ENCODE measurements at places on chromosomes 2 and 18.

DNA sequence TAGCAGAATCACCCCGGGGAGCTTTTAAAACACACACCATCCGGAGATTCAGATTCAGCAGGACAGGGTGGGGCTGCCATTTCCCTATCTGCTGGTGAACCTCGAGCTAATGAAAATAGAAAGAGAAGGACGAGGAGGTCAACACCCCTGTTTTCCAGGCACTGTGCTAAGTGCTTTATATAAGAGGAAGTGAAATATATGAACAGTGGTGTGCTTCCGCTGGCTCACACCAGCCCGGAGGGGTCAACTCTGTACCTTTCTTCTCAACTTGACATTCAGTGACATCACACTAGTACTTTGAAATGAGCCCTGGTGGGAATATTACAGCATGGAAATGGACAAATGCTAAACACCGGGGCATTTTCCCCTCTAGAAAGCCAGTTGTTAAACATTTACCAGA lies 108.3 kb upstream of the LTBP1 start:
- DNase-seq: no peak

DNA sequence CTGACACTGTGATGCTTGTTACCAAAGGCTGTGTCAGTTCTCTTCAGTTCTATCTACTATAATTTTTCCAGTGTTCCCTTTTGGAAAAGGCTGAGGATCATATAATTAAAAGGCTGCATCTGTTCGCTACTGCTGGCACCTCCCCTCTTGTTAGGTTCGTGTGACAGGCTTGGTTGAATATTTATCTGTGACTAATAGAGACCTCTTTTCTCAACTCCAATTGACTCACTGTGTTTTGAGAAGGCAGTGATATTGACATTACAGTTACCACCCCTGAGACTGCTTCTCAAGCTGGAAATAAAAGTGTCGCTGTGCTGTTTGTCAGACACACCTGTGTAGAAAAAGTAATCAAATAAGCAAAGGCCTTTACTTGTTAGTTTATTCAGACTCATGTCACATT lies 205.5 kb upstream of the KCNH7 start:
- no peak for DNase-seq

DNA sequence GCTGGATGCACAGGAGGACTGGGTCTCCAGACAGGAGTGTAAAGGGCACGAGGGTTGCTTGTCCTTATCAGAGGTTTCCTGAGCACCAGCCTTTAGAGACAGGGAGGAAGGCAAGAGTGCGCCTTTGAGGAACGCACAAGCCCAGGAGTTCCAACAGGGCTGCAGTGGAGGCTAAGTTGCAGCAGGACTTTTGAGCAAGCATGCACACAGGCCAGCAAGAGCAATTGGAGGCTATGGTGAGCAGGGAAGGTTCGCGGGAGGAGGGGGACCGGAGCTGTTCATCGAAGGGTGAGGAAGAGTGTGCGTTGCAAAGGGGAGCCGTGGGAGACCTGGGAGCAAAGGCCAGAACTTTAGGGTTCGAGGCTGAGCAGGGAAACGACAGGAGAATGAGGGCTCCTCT lies 2.2 kb upstream of the ATOH8 start:
- DNase-seq: no peak

DNA sequence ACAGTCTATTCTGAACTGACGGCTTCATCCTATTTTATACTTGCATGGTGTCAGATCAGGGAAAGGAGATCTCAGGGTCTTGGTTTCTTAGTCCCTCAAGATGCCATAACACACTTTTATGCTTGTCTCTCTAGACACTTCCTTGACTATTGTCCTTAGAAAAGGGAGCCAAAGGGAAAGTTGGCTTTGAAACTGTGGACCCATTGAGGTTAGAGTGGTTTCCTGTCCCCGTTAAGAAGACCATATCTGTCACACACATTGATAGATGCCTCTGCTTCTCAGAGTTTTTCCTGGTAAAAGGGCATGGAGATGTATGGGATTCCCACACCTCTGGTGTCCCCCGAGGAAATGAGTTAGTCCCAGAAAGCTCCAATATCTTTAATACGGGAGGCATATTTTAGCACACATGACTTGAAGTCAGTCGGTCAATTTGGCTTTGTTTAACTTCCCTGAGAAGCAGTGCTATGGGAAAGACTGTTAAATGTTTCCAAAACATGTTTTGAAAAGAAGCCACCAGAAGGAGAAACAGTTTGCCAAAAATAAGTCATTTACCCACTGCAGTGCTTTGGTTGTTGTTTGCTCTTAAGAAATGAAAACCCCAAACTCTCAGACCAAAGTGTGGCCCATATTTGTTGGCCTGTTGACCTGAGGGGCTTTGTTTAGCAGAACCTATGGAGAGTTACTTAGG lies 133.4 kb upstream of the CXCR4 start:
- DNase-seq: no peak

GRCh38 chr2:241445426-241445825 lies 63.0 kb downstream of the STK25 start:
- no peak for DNase-seq
